Fibroblast of the aortic adventitia (primary cell): ENCODE measurements at places on chromosomes 1 and 21. TPM values are rescaled to one million over a fixed set of nuclear protein-coding genes. Genes with fewer than 3 reads are reported as not detected.

DNA sequence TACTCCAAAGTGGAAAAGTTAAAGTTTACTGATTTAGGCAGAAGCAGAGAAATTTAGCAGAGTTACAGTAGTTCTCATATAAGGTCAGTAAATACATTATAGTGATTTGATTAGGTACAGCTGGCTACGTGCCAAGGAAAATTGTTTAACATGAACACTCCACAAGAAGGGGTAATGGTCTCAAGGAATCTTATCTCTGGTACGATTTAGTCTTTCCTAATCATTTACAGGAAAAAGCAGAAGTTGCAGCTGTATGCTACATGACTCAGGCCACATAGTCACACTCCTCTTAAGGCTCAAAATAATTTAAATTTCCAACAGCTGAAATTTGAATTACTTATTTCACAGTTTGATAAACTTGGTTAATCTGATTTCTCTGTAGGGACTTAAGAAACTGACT is 36.9 kb upstream of the OR2B11 start:
- DNase-seq: no peak

- peak; percentile 39 for DNase-seq
These were observed 4.0 kb downstream of the ZBTB7B start for GRCh38 chr1:155006601-155007101.

DNA sequence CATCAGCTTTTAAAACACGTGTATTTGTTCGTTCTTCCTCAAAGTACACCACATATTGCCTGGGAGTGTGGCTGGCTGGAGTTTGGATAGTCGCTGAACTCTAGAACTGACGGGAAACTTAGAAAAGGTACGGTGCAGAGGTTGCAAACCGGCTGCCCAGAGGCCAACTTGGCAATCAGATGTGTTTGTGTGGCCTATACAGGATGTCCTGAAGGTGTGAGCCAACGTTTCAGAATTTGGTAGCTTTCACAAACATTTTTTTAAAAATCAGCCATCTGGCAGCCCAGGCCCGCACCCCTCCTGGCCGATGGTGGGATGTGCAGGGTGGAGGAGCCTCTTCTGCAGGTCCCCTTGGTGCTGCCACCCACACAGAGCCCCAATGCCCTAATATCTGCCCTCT is 73.6 kb upstream of the SLC25A33 start:
- no peak for DNase-seq

DNA sequence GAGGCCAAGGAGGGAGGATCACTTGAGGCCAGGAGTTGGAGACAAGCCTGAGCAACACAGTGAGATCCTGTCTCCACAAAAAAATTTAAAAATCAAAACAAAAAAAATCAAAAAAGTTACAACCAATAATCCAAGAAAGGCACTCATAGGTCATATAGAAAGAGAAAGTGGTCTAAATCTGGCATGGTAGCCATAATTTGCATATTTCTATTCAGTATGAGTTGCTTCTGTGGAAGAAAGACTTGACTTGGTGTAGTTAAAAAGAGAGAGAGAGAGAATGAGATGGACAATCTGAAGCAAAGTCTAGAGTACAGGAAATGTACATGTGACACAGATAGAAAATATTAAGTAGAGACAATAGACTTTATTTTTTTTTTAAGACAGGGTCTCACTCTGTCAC is 22.5 kb downstream of the JMJD4 start:
- DNase-seq: no peak

GRCh38 chr1:55718758-55719671 is 503.9 kb upstream of the USP24 start:
- DNase-seq: peak; percentile 100

GRCh38 chr1:87330057-87330884 is 1.6 kb downstream of the LMO4 start:
- peak; percentile 46 for DNase-seq

- no peak for DNase-seq
These were observed 5.8 kb upstream of the LAD1 start for GRCh38 chr1:201404722-201405483.

DNA sequence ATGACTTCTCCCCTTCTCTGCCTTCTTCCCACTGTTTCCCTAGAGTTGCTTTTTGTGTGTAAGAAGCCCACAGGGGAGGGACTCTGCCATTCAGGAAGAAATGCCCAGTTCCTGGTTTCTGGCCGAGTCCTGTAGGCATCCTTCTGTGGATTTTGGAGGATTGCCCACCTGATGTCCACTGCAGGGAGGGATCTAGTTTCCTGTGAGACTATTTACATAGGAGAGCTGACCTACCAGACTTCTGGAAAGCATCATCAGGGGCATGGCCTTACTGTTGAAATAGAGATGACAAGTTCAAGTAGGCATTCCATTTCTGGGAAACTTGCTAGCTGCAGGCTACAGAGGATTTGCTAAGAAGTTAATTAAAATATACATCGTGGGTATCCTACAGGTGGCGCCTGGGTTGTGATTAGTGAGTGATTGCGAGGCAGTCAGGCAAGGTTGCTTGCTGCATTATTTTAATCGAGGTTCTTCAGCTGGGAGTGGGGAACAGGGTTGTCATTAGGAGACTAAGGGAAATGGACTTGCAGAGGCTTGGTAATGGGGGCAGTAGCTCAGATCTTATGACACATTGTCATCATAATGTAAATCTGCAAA is 148.7 kb downstream of the HHAT start:
- no peak for DNase-seq

DNA sequence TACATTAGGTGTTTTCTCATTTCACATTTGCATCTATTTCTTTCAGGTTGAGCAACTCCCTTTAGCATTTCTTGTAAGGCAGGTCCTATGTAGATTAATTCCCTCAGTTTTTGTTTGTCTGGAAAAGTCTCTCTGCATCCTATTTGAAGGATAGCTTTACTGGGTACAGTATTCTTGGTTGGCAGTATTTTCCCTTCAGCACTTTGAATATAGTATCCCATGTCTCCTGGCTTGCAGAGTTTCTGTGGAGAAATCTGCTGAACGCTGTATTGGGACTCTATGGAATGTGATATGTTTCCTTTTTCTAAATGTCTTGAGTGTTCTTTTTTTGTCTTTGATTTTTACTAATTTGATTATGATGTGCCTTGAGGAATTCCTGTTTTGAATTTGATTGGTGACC is 28.9 kb upstream of the FAM163A start:
- no peak for DNase-seq

- no peak for DNase-seq
These were observed 4.5 kb upstream of the CSRP1 start for GRCh38 chr1:201511396-201511940.

DNA sequence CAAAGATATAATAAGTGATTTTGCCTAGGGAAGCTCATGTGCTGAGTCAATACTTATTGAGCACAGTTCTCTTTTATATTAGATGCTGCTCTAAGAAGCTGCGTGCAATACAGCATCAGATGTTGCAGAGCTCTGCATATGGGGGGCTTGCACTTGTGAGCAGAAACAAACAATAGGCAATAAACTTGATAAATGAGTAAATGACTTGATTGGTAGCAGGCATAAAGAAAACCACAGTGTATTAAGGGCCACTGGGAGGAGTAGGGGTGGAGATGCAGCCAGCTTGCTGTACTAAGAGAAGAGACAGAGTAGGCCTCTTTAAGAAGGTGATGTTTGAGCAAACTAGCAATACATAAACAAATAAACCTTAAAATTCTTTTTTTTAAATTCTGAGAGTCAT is 598.5 kb upstream of the ADAMTS5 start:
- DNase-seq: no peak

DNA sequence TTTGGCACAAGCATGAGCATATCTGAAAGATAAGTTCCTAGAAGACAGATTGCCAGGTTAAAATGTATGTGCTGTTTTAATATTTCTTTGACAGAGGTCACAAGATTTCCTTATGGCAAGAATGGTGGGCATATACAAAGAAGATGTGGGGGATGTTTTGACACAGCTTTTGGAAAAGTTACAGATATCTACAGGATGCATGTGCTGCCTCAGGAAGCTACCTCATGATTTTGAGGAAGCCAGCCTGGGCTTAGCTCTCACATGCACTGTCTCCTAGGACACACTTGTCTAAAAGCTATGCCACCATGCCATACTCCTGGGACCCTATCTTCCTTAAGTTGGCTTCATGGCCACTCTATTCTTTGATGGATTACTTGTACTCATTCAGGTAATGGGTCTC is 99.9 kb downstream of the C1orf94 start:
- DNase-seq: no peak

GRCh38 chr1:60145771-60146170 is 72.2 kb upstream of the C1orf87 start:
- peak; percentile 14 for DNase-seq

DNA sequence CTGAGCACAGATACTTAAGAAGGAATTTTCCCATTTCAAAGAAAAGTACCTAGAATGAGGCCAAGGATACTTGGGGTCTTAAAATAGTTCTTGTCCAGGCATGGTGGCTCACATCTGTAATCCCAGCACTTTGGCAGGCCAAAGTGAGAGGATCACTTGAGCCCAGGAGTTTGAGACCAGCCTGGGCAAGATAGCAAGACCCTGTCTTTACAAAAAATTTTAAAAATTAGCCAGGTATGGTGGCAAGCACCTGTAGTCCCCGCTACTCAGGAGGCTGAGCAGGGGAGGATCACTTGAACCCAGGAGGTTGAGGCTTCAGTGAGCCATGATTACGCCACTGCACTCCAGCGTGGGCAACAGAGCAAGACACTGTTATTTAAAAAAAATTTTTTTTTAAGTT is 29.0 kb downstream of the NFYC start:
- no peak for DNase-seq

DNA sequence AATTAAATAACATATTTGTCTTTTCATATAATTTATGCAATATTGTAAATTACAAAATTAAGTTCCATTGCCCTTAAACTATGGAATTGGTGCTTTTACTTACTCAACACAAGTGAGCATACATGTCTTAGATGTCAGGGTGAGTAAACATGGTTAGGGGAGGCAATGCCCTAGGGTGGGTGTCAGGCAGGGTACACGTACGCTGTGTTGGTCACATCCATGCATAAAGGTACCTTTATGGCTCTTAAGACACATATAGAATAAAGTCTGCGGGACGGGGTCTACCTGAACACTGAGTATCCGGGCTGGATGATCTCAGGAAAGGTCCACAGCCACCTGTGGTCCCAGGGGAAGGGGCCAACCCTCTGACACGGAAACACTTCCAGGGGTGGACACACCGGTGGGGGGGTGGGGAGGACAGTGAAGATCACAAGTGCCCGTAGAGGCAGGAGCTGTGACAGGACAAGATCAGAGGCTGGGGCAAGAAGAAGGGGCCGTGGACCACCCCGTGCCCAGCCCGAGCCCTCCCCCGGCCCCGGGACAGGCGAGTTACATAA is 720 bp downstream of the LIN9 start:
- no peak for DNase-seq

- peak; percentile 66 for DNase-seq
These were observed 84.6 kb upstream of the DPYD start for GRCh38 chr1:98005326-98006010.

DNA sequence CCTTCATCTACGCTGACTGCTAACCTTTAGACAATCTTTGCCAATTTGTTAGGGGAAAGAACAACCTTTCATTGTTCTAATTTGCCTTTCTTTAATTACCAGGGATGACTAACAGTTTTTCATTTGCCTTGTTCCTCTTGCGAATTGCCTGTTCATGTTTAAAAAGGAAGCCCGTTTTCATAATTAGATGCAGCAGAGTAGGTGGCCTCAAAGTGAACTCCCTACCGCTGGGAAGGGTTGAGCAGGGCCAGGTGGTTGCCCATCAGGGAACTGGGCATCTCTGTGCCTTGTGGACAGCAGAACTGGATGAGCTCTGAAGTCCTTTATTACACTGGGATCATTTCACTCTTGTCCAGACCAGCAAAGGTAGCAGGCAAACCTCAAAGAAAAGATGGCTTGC is 59.0 kb downstream of the HIVEP3 start:
- DNase-seq: no peak

- DNase-seq: no peak
These were observed 339.5 kb upstream of the C1orf87 start for GRCh38 chr1:60413091-60413490.

- DNase-seq: no peak
These were observed 54.3 kb upstream of the C1orf198 start for GRCh38 chr1:230922620-230923019.

DNA sequence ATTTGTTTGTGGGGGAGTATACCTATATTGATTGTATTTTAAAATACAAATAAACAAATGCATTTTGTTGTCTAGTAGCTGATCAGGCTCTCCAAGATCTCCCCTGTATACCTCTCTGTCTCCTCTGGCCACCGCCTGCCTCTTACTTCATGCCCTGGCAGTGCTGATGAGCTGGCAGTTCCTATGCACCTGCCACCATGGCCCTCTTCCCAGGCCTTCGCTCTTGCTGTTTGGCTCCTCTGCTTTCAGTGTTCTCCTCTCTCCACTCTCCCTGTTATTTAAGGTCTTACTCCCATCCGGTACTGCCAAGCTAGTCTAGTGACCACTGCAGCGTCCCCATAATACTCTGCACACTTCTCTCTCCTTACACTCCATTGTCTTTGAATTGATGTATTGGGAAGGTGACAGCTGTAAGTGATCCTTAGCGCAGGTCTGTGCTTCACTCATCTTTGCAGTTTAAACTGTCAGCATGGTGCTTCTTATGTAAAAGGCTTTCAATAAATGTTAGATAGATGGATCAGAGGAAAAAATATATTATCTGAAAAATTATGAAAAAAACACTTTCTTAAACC is 88.1 kb upstream of the ATP1A1 start:
- DNase-seq: no peak

The SLC45A1 gene
- total RNA-seq: 2.0 TPM in 2 replicates

The OR6F1 gene
- total RNA-seq: not detected in 2 replicates

The ARHGAP30 gene
- total RNA-seq: not detected in 2 replicates

The C1QB gene
- total RNA-seq: not detected in 2 replicates

The FAM3B gene
- not detected in 2 replicates for total RNA-seq
